Activated T-cell treated with anti-CD3 and anti-CD28 coated beads, Interleukin-2, amount 50 U/mL, for 72 hours (primary cell): ENCODE measurements at places on chromosomes 2 and 18. TPM values are rescaled to one million over a fixed set of nuclear protein-coding genes. Genes with fewer than 3 reads are reported as not detected.

DNA sequence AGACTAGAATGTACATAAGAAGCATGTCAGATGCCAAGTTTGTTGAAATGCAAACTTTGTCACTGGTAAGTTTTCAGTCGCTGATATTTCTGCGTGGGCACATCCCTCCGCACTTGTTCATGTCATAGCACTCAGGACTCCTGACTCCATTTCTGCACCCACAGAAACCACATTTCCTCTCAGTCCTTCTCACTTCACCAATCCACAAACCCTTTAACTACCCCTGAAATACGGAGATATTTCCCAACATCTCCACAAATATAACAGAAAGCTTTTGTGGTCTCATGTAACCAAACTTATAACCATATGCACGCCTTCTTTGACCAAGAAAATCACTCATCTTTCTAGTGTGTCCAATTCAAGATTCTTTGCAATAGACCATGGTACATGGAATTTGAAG, 276.9 kb upstream of the ERBB4 start:
- H3K4me1 ChIP-seq = peaks cover 6% of the 10 kb centered on the region
- H3K36me3 ChIP-seq = no peaks in the 10 kb centered on the region
- H3K27ac ChIP-seq = no peak overlapping the region
- H3K4me3 ChIP-seq = no peak overlapping the region
- DNase-seq = peak; percentile 6
- peaks cover 27% of the 10 kb centered on the region for H3K27me3 ChIP-seq

The DSG4 gene
- not detected for total RNA-seq

- DNase-seq = no peak
- H3K27me3 ChIP-seq = no peaks in the 10 kb centered on the region
- peaks cover 38% of the 10 kb centered on the region for H3K4me1 ChIP-seq
Observed at GRCh38 chr2:200765995-200766660, 45.6 kb upstream of the BZW1 start.

The SNTG2 gene
- total RNA-seq = 3.8 TPM

DNA sequence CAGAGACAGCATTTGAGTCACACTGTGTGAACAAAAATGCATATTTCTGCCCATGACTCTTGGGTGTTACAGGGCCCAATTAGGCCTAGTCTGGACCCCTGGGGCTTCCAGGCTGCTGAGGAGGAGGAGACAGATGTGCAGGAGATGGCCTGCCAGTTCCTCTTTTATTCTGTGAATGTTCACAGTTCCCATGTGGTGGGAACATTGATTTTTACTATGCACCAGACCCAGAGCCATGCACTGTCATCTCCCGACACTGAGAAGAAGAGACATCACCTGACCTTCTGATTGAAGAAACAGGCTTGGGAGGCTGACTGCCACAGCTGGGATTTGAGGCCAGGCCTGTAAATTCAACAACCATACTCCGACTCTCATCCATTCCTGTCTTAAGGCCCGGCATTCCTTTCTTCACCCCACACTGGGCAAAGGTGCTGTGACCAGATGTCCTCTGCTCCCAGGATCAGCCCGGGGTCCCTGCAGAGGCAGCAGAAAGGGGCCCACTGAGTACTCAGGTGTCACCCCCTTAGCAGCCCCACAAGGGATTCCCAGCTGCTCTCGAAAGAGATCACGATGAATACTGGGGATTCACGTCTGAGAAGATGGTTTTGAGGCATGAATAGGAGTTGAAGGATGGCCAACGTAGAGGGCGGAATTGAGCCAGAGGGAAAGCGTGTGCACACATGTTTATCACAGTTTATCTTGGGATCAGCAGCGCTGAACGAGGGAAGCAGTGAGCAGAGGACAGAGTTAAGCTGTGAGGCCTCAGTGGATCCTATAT, 3.6 kb upstream of the TFCP2L1 start:
- peaks cover 2% of the 10 kb centered on the region for H3K36me3 ChIP-seq
- no peak overlapping the region for H3K4me3 ChIP-seq
- H3K27me3 ChIP-seq = peaks cover 20% of the 10 kb centered on the region

GRCh38 chr2:19367326-19367725, 8.9 kb upstream of the OSR1 start:
- H3K27ac ChIP-seq = no peak overlapping the region
- H3K36me3 ChIP-seq = no peaks in the 10 kb centered on the region
- H3K27me3 ChIP-seq = peaks cover 51% of the 10 kb centered on the region
- no peak overlapping the region for H3K4me3 ChIP-seq
- peaks cover 16% of the 10 kb centered on the region for H3K4me1 ChIP-seq
